Tibial nerve (tissue), 4 donors: ENCODE measurements at places on chromosomes 7 and 10. TPM values are rescaled to one million over a fixed set of nuclear protein-coding genes. Genes with fewer than 3 reads are reported as not detected.
A peak's percentile ranks its signal among the peaks of the same experiment; 100 is the strongest.

ENO4 gene
- total RNA-seq: 0.39 TPM

DNA sequence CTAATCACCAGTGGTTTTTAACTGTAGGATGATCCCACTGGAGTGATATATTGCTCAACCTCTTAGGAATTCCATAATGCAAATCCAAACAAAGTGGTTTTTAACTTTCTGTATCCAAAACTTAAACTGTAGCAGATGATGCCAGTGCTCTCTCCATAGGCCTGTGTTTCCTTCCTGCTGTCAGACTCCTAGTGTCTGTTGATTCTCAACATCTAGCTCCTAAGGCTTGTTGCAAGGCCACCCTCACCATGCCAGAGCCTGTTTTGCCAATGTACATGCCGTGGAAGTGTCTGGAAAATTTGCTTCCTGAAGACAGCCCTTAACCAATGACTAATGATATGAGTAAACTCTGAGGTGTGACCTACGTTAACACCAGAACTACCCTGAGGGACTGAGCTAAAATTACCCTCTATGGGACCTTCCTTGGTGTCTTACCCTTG, 39.3 kb downstream of the C1GALT1 start:
- DNase-seq: no peak

- peak; percentile 66 for DNase-seq
Observed at GRCh38 chr7:1054861-1055450, 10.6 kb downstream of the GPR146 start.

DNA sequence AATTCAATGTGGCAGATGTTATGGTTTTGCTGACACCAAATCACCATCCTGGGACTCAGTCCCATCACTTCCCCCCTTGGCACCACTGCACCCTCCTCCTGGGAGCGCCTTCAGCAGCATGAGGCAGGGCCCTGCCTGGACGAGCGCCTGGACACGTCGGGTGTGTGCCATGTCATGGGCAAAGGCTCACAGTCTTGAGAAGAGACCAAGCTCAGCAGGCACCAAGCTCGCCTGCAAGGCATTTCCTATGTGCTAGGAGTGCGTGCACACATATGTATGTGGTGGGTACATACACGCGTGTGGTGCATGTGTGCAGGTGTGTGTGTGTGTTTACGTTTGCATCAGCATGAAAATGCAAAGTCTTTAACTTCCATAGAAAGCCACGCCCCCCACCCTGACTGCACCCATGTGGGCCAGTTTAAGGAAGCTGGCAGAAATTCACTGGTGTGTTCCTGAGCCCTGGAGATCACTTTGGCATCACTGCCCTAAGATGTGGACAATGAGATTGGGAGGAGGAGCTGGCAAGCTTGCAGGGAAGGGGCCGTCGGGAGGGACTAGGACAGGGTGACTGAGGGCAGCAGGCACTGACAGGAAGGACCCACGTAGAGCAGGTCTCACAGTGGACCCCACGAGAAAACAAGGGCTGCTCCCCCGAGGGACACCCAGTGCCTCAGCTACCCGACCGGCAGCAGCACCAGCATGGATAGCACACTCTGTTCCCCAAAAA, 169.9 kb upstream of the PPP2R2D start:
- DNase-seq: no peak

- no peak for DNase-seq
Observed at GRCh38 chr10:13790196-13790595, 203.4 kb downstream of the PRPF18 start.

GRCh38 chr7:50352282-50352681, 47.8 kb downstream of the IKZF1 start:
- no peak for DNase-seq

STAM gene
- 23.2 TPM for total RNA-seq

DNA sequence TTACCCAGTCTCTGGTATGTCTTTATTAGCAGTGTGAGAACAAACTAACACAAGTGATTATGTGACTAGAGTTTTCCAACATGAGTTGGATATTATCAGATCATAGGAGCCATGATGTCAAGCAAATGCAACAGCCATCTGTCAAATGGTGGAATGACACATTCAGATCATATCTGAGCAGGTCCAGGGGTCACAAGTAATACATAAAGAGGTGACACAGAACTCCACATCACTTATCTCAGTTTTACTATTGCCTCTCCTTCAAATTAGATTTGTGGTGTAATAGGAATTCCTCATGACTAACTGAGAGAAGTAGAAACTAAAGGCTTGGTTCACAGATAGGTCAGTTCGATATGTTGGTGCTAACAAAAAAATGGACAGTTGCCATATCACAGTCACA, 12.2 kb upstream of the SAMD9L start:
- DNase-seq: no peak

DNA sequence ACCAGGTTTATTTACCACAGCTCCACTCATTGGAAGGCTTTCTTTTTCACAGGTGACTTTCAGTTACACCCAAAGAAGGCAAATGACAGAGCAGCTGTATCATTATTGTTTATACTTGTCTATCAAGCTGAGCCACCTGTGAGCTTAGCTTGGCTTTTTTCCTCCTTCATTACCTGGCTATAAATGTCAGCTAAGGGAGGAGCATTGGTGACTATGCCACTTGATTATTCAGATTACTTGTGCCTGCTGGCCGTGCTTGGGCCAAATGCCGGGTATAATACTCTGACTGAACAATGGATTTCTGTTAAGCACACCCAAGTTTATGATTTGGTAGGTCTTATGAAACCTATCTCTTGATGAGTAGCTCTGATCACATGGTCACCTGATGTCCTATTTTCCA, 9.9 kb upstream of the GNAT3 start:
- no peak for DNase-seq

GRCh38 chr7:120091807-120092206, 181.2 kb upstream of the KCND2 start:
- DNase-seq: no peak

GARIN1A gene
- 0.63 TPM for total RNA-seq

GRCh38 chr7:19203686-19204085, 58.5 kb upstream of the FERD3L start:
- DNase-seq: no peak

DNA sequence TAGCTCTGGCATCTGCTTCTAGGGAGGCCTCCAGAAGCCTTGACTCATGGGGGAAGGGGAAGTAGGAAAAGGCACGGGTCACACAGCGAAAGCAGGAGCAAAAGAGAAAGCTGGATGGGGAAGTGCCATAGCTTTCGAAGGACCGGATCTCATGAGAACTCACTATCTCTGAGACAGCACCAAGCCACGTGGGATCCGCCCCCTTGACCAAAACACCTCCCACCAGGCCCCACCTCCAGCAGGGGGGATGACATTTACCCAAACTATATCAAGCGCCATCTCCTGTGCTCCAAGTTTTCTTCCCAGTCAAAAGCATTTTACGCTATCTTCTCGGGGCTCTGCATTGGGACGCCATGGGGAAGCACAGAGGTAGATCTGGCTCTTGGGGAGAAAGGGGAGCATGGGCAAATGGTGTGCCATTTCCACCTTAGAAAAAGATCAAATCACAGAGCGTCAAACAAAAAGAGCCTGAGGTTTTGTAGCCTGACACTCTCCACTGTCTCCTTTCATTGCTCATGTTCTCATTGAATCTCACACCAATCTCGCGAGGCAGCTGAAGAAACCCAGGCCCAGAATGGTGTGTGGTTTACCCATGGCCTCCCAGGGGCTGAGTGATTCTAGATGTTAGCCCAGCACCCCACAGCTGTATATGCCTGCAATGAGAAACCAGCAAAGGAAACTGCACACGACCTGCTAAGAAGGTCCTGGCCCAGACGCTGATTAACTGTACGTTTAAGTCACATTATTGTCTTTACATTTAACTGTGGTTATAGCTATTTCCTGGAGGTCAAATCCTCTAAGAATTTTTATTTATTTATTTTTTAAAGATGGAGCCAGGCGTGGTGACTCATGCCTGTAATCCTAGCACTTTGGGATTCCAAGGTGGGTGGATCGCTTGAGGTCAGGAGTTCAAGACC, 8.1 kb upstream of the OLAH start:
- DNase-seq: peak; percentile 20

DNA sequence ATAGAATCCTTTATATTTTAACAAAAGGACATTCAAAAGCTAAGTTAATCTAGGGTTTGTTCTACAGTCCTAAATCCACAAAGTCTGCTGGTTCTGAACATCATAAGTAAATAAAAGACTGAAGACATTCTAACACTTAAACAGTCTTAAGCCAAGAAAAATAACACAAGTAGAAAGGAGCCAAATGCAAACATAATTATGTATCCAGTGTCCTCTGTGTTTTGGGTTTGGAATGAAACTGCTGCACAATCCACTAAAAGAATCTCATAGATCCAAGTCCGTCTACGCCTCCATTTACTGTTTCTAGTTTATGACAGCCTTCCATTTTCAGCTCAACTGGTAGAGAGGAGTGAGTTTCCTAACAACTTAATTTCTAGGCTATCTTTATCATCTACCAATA, 623.6 kb upstream of the FZD8 start:
- DNase-seq: no peak

DNA sequence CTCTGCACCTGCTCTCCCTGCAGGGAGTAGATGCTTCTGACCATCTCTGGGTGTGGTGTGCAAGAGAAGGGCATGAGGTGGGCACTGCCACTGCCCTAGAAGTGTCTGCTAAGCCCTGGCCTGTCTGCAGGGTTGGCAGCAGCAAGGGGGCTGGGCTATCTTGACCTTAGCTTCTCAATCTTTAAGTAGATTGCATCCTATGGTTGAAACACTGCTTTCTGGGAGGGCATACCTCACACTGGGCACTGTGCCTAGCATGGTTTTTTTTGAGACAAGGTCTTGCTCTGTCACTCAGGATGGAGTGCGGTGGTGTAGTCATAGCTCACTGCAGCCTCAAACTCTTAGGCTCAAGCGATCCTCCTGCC, 54.9 kb downstream of the CLIP2 start:
- DNase-seq: no peak

LRRN3 gene
- 3.3 TPM for total RNA-seq

RPEL1 gene
- total RNA-seq: not detected

- DNase-seq: no peak
Observed at GRCh38 chr7:91168871-91169829, 95.1 kb upstream of the FZD1 start.

DNA sequence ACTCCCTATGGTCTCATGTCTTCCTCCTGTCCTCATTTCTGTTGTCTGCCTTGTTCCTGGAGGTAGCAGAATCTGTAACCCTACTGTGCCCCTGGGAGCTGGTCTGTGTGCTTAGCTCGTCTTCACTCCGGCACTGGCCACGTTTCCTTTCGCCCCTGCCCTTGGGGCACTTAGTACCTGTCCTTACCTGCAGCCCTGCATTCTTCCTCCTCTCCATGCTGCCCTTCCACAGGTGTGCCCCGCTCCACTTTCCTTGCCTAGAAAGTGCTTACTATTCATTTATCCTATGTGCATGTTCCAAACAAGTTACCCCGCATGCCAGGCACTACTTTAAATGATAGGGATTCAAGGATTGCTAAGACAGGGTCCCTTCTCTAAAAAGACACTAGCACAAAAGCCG, 199.9 kb upstream of the ZMIZ1 start:
- no peak for DNase-seq

DNA sequence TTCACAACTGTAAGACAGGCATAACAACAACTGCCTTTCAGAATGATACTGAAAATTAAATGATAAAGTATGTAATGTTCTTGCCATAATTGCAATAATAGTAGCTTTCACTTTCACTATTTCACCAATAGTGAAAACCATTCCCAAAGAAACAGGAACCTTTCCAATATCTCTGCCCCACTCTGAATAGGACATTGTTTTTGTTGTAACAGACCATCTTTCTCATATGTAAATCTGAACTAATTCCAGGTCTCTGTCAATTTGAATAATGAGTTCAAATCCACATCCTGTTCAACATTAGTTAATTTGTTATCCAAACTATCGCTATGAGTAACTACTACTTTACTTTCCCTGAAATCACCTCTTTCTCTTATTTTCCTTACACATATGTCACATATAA, 148.0 kb downstream of the LRRN3 start:
- no peak for DNase-seq

DNA sequence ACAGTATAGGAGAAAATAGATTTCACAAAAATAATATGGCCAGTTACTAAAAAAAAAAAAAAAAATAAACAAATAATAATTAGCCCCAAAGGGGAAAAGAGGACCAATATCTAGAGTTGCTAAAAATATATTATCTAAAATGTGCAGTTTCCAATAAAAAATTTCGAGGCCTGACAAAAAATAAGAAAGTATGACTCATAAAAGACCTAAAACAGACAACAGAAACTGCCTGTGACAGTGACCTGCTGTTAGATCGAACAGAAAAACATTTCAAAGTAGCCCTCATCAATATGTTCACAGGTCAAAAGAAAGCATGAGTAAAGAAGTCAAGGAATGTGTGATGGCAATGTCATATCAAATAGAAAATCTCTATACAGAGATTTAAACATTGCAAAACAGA, 11.8 kb upstream of the TSPAN12 start:
- DNase-seq: no peak

DNA sequence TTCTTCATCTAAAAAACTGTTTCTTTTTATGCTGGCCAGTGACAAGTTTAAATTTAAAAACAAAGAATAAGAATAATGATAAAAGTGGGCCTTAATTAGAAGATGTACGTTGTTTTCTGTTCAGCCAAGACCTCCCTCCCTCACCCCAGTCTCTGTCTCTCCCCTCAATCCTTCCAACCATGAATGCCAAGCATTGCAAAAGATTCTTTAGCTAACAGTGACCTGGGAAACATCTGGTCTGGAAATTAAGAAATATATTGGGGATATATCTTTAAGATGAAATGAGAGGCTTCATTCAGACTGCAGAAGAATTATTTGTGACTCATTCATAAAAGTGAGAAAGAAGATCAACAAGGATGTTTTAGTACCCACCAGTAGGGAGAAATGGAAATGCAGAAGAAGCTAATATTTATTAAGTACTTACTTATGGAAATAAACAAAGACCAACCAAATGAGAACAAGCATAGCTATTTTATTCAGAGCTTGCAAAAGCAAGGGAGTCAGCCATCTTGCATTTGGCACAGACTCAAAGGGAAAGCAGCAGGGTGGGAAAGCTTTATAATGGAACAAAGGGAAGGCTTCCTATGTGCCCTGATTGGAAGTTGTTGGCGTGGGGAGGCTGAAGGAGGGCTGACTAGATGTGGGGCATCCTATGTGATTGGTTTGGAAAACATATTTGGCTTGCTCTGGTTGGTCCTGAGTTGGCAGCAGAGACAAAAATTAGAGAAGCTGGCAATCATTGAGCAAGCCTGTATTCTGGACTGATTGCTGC, 595.4 kb upstream of the GHITM start:
- no peak for DNase-seq

DNA sequence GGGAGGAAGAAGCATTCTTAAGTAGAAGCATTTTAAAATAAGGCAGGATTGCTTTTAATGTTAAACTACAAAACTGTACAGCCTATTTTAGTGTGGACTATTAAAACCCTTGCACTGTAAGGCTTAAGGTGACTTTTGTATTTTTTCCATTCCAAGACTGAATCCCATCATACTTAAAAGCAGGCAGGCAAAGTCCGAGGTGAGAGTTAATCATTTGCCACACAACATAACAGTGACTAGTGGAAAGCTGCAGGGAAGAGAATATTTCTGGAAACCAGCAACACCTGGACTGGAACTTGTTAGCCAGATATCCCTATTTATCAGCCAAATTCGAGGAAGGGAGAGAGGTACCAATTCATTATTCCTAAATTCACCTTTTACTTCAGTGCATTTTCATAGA, 3.5 kb downstream of the PRR15 start:
- no peak for DNase-seq

- no peak for DNase-seq
Observed at GRCh38 chr7:138144958-138145357, 68.7 kb downstream of the AKR1D1 start.
